GM23248 (cell line): ENCODE measurements at places on chromosomes 3 and 15. TPM values are rescaled to one million over a fixed set of nuclear protein-coding genes. Genes with fewer than 3 reads are reported as not detected.

DNA sequence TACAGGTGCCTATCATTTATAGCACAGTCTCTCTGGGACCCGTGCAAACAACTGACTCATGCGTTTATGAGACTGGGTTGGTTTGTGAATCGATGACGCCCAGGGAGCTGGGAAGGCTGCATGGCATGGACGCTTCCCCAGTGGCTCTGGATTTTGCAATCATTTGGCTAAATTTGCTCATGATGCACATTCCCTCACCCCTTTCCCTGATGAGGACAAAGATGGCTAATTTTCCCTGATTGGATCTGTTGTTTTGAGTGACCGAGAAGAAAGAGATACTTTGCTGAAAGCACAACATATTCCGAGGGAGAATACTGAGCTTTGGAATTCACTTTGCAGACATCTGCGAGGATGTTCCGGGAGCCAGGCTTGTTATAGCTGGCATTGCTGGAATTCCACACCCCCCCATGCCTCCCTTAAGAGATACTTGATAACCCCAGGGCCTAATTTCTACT is 51.1 kb downstream of the CGNL1 start:
- DNase-seq = peak; percentile 87

The CCR8 gene
- polyA plus RNA-seq = not detected in 2 replicates

DNA sequence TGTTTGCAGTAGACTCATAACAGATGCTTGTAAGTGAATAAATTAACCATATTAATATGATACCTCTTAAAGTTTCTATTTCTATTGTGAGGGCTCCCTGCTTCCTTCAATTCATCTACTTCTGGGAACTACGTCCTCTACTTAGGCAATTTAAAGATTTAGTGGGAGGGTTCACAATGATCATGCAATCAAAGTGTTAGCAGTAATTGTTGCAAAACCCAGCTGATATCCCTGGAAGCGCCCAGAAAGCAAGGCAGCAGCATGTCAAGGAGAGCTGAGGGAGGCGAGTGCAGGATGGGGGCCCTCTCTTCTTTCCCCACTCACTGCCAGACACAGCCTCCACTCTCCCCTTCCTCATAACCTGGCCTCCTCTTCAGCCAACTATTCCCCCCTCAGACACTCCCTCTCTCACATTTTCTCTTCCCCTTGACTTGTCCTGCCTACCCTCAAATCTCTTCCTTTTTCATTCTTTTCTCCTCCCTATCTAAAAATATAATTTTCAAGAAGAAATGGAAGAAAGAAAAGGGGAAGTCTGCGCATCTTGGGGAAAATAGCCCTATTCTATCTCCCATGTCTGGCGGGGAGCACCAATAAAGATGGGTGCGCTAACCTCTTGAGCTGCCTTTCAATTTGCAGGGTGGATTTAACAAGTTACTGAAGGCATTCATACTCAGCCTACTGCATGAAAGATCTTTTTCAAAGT is 6.6 kb downstream of the TMEM212 start:
- DNase-seq = no peak

- DNase-seq = peak; percentile 93
Measured at GRCh38 chr15:80179025-80179759, 26.4 kb downstream of the FAH start.

The RAB43 gene
- 6.0 and 6.9 TPM in 2 replicates for polyA plus RNA-seq

DNA sequence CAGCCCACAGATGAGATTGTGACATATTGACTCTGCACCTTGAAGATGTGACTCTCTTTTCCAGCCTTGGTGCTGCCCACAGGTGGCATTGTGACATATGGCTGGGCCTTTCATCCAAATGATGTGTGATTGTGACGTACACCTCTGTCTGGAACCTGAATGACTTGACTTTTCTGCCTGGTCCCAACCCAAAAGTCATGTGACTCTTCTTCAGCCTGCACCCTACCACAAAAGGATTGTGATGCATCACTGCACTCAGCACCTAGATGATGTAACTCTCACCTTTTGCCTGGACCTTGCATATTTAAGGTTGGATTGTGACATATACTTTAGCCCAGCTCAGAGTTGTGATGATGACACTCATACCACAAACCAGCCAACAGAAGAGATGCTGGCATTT is 204.5 kb downstream of the OCA2 start:
- no peak for DNase-seq

DNA sequence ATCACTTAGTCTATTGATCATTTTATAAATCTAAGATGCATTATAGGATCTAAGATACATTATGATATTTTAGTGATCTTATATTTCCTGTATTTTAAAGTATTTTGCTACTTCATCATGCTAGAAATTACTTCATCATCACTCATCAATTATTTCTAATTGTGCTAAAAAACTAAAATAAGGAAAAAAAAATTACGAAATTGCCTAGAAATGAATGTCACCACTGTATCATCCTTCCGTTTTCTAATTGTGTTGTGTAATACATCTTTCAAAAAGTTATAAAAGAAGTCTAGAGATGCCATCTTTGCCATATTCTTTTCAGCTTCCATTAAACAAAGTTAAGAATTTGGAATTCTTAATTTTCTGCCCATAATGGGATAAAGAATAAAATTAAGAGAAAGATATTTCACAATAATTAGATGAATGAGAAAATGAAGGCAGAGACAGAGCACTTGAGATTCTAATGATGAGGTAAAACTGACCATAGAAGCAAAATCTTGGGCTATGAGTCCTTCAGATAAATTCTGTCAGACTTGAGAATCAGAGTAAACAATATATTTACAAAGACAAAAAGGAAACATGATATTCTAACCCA is 48.8 kb downstream of the ALDH1A2 start:
- DNase-seq = peak; percentile 9

DNA sequence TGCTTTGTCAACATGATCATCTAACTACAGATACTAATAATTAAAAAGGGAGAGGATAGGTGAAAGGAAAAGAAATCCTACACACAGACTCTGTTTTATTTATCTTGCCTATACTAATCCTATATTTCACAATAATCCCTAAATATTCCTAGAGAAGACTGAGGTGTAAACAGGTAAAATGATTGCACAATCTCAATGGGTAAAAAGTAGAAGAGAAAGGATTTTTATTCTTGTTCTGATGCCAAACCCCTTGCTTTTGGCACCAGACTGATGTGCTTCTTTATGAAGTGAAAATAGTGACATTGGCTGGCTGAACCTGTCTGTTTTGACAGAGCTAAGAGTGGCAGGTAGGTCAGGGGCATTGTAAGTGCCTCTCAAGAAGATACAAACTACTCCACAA is 101.9 kb upstream of the ZPLD1 start:
- no peak for DNase-seq

DNA sequence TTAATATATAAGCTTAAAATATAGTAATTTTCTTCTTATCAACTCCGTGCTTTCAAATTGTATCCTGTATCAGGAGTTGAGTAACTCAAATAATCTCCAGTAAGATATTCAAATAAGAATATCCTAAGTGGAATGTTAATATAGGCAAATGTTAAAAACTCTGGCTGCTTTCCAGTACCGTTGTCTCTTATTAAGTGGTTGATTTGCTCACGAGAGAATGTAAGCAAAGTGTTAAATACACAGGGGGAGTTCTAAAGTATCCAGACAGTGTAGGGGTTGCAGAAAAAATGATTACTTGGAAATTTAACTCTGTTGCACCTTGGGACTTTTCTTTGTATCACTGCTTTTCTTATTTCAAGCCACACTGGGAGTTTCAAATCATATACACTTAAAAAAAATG is 478.9 kb upstream of the TBL1XR1 start:
- no peak for DNase-seq

DNA sequence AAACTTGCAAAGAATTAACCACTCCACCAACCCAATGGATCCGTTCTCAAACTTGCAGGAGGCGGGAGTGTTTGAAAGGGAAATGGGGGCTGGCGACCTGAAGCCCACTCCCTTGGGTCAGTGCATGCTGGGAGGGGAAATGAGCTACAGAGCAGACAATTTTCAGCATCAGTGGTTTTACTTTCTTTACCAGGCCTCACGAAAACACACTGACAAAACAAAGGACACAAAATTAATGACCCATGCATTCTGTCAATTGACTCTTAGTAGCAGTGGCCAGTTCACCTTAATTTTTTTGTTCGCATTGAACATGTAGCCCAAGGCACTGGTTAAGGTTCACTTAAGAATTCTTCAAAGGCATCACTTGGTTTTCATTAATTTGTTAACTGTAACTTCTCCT is 413.5 kb downstream of the MECOM start:
- no peak for DNase-seq

GRCh38 chr15:70264738-70265465 is 167.2 kb upstream of the TLE3 start:
- DNase-seq = no peak

The KLF15 gene
- 0.14 TPM in 1 of 2 replicates, not detected in the other for polyA plus RNA-seq

GRCh38 chr15:101314336-101315125 is 19.5 kb upstream of the SNRPA1 start:
- no peak for DNase-seq
